ENCODE measurements at places on chromosomes 11 and 22.
A peak's percentile ranks its signal among the peaks of the same experiment; 100 is the strongest.

DNA sequence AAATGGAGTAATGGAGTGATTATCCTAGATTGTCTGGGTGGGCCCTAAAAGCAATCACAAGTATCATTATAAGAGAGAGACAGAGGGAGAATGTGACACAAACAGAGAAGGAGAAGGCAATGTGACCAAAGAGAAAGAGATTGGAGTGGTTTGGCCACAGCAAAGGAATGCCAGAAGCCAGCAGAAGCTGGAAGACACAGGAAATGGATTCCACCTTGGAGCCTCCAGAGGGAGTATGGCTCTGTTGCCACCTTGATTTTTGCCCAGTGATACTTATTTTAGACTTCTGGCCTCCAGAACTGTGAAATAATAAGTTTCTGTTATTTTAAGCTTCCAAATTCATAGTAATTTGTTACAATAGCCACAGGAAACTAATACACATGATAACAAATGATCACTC, 36.8 kb upstream of the OR5P2 start:
- no peak for DNase-seq

GRCh38 chr22:20554824-20555223, 47.4 kb downstream of the MED15 start:
- peak; percentile 60 for DNase-seq

DNA sequence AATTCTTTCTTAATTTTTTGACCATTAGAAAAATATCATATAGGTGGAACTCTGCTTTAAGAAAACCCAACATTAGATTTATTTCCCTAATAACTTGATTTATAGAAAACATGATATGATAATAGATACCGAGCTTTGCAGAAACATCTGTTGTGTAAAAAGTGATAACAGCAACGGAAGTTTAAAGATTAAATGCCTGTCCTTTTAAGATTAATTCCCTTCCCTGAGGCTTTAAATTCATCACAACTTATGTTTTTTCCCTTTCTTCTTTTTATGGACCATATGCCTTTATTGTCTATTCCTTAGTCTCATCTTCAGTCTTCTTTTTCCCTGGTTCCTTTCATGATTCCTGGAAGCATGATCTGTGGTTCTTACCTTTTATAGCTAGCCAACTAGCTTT, 1.9 kb downstream of the USP47 start:
- no peak for DNase-seq

DNA sequence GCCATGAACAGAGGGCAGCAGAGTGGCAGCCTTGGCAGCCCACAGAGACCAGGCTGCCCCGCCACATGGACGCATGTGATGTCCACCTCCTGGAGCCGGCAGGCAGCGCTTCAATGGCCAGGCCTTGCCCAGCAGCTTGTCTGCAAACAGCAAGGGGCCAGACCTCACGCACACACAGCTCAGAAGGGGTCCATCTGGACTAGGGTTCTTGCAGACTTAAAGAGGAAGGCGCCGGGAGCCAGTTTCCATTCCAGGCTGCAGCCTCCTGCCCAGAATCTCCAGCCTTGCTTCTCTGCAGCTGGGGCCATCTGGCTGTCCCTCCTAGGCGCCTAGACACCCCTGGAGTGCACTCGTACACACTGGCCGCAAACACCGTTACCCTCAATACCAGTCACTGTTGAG, 91.9 kb upstream of the TMEM45B start:
- DNase-seq: no peak

- DNase-seq: no peak
Measured at GRCh38 chr11:88139865-88140264, 35.4 kb downstream of the RAB38 start.

GRCh38 chr22:26701323-26701722, 43.9 kb downstream of the MIAT start:
- DNase-seq: no peak

DNA sequence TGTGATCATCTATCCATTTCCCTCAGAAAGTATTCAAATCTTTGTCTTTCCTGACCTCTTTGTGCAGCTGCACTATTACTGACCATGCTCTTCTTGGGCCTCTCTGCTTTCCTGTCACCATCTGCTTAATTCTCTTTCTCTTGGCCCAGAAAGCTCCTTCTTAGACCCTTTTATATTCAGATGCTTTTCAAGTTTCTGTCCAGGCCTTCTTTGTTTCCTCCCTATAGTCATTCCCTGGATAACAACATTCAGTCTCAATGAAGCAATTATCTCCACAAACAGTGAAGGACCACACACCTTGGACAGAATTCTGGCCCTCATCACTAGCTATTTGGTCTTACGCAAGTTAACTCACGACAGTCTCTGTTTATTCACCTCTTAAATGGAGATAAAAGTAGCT, 89.7 kb downstream of the LARGE2 start:
- no peak for DNase-seq

GRCh38 chr22:42992092-42992491, 22.9 kb downstream of the PACSIN2 start:
- DNase-seq: no peak

DNA sequence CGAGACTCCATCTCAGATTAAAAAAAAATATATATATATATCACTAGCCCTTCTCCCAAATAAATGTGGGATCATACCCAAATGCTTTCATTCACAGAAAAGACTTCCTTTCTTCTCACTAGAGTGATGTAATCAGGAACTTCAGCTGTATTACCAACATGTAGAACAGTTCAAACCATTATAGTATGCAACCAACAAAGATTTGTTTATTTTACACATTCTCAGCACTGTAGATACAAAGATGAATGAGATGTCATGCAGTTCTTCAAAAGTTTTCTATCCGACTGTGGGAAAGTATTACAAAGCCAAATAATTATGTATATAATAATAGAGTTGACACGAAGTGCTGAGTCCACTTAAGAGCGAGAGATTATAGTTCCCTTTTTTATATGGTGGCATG, 22.2 kb upstream of the ZNF143 start:
- DNase-seq: no peak

- no peak for DNase-seq
Measured at GRCh38 chr11:72421351-72421750, 13.0 kb downstream of the CLPB start.

DNA sequence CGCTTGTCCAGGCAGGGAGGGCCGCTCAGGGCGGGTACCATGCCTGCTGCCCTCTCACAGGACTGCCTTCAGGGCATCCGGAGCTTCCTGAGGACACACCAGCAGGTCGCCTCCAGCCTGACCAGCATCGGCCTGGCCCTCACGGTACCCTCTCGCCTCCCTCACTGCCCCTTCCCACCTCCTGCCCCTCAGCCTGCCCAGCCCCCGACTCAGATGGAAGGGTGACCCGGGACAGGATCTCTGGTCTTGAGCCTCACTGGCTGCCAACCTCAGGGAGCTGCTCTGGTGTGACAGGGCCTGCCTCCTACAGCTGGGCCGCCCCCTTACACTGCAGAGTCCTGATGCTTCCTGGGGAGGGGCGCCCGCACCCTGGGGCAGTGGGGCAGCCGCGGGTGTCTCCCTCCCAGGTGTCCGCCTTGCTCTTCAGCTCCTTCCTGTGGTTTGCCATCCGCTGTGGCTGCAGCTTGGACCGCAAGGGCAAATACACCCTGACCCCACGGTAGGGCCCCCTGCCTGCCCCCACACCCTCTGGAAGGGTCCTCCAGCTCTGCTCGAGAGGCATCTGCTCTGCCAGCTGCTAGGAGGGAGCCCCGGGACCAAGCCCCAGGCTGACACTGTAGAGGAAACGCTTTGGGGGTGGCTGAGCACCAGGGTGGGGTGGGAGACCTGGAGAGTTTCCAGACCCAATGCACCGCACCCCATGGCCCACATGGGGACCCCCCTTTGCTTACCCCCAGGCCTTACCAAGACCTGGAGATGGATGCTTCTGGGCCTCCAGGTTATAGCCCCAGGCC, 14.6 kb downstream of the TSPAN32 start:
- peak; percentile 53 for DNase-seq

- no peak for DNase-seq
Measured at GRCh38 chr22:22085702-22086500, 103.3 kb upstream of the TOP3B start.

DNA sequence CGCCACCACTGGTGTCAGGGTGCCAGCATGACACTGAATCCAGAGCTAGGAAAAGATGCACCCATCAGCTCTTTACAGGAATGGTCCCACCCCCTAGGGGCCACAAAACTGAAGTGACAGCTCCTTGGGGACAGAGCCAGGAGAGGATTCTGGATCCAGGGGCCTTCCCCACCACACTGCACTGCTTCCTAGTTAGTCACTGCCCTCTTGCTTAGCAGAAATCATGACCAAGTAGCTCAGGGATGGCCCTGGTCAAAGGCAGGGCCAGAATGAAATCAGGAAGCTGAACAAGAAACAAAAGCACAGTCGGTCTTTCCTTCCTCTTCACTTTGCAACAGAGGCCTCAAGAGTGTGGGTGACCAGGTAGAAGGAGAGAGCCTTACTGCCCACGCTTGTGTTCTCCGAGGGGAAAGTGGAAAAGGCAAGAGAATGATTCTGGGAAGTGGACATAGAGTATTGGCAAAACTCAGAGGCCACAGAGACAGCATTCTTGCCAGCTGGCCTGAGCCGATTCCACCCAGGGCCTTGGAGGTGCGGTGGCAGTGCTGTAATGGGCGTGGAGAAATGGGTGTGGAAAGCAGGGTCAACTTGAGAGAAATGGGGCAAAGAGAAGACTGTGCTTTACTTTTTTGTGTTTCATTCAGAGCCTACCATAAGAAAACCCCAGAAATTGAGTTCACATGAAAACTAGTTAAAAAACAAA, 39.8 kb downstream of the KCNJ1 start:
- DNase-seq: no peak

- peak; percentile 66 for DNase-seq
Measured at GRCh38 chr11:122717264-122717867, 61.8 kb downstream of the UBASH3B start.

DNA sequence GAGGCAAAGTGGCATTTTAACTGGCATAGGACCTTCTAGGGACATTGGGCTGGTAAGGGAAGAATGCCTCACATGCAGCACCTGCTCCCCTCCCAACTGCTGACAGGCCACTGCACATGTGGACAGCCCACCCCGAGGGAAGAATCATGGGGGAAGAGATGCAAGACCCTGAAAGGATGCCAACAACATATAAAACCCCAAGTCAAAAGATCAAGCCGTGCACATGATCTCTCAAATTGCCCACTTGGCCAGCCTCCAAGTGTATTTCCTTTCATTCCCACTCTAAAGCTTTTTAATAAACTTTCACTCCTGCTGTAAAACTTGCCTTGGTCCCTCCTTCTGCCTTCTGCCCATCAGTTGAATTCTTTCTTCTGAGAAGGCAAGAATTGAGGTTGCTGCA, 947.8 kb upstream of the CCDC90B start:
- no peak for DNase-seq

DNA sequence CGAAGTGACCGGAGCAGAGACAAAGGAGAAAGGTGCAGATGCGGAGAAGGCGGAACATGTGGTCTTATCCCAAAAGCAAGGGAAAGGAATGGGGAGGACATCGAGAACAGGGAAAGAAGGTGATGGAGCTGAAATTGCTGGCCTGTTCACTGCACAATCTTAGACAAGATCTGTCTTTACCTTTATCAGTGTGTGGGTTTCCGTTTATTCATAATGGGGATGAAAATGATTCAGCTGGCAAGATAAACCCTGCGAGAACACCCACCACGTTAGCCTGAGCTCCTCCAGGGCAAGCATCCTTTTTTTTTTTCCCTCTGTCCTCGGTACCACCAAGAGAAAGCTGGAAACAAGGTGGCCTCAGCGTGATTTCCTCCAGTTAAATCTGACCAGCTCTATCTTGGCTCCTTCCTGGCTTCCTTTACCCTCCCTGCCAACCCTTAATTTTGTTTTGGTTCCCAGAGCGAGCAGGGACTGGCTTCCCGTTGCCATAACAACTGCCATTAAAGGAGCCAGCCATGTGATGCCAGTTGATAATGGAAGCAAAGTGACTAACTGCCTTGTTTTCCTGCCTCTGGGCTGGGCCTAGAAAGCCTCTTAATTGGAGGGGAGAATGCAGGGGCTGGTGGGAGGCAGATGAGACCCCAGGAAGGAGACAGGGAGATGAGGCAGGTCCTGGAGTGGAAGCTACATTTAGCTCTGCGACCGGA, 4.2 kb downstream of the SGSM1 start:
- DNase-seq: no peak

- DNase-seq: no peak
Measured at GRCh38 chr11:62974848-62975522, 9.8 kb downstream of the SLC22A6 start.

DNA sequence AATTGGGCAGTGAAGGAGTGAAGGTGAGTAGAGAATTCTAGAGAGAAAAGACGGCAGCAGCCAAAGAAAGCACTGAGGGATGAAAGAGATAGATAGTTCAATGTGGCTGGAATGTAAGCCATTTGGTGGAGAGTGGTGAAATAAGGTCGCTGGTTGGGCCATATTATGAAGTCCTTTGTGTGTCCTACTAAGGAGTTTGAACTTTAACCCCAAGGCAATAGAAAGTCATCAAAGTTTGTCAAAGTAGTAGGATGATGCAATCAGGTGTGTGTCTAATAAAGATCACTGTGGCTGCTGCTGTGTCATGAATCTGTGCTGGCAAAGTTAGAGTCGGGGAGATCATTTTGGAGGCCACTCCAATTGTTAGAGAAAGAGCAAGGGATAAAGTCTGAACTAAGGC, 18.7 kb downstream of the RNF121 start:
- DNase-seq: no peak

- peak; percentile 30 for DNase-seq
Measured at GRCh38 chr11:75246006-75246670, 5.6 kb downstream of the TPBGL start.

- no peak for DNase-seq
Measured at GRCh38 chr22:44068422-44069191, 44.5 kb downstream of the PARVB start.

DNA sequence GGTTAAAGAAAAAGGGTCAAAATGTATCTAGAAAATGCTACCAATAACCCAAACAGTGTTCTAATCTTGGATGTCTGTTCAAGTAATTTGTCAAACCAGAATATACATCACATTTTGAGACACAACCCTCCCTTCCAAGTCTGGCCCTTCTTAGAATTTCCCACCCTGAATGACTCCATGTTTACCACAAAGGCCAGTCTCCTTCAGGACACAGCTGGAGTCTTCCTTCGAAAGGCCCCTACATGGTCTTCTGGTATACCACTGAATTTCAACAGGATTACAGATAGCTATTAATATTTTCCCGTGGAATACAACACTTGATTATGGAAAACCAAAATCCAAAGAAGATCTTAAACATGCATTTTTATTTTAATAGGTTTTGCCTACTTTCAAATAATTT, 10.2 kb downstream of the CCDC34 start:
- no peak for DNase-seq

DNA sequence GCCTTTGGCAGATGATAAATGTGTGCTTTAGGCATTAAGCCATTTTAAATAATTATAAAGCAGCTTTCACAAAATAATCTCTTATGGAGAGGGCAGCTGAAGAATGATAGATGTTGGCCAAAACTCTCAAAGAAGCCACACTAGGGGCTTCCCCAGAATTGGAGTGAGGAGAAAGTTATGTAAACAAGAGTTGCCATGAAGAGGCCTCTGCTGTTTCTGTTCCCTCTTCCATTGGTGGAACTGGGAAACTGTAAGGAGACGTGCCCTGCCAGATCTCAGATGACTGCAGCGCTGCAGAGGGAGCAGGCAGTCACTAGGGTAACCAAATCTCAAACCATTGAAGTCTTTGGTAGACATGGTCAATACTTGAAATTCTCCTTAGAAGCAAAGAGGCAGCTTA, 19.4 kb upstream of the APLP2 start:
- no peak for DNase-seq

GRCh38 chr11:17510507-17511206, 33.6 kb downstream of the USH1C start:
- no peak for DNase-seq

GRCh38 chr11:16799890-16800289, 61.4 kb downstream of the C11orf58 start:
- DNase-seq: no peak

Measured in activated effector memory CD4-positive, alpha-beta T cell treated with anti-CD3 and anti-CD28 coated beads, Interleukin-2, amount 50 U/mL, for 16 hours (primary cell).